ENCODE measurements at places on chromosomes 4 and X.

DNA sequence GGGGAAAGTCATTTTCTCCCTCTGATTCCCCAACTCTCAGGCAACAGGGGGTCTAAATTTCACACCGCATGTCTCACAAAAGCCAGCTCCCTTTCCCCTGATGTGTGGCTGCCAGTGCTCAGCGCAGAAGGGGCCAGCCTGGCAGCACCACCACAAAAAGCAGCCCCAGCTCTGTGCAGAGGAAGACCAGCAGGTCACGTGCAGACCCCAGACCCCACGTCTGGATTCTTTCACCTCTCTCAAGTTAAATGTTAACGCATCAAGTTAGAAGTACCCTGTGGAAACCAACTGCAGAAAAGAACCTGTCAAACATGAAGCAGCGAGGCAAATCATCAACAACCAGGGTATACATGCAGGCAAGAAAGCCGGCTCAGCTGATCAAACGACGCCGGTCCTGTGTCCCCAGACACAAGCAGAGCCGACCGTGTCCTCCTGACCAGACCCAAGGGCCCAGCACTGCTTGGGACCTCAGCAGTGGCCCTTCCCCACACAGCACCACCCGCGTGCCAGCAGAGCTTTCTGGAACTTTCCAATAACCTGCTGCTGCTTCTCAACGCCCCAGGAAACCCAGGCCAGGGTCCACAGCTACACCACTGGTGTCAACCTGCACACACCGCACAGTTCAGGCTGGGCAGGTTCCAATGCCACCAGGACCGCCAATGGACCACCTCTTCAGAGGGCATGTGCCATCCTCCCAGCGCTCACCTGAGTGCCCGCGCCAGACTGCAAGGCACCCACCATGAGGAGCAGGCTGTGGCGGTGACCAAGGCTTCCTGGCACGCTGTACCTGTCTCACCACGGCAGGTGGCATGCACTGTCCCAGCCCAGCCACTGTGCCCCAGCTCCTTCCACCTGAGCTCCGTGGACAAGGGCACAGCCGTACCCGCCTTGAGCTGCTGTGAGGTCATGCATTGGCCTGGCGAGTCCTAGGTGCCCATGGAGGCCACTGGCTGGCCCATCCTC, 4.0 kb downstream of the LRPAP1 start:
- no peak for DNase-seq

- no peak for DNase-seq
Measured at GRCh38 chr4:59180969-59181368, 2019.2 kb upstream of the ADGRL3 start.

DNA sequence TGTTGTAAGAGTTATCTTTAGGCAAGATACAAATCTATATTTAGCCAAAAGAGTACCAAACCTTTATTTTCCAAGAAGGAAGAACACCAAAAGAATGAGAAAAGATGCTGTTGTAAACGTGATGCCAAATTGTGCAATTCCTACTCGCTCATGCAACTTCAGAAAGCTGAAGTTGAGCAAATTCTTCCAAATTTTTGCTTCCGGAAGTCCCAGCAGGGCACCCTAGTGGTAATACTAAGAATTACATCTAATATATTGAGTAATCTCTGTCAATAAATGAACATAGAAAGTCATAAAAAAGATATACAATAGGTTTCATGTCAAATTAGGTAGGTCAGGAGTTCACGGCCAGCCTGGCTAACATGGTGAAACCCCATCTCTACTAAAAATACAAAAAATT, 36.0 kb upstream of the SMARCAD1 start:
- DNase-seq: no peak

DNA sequence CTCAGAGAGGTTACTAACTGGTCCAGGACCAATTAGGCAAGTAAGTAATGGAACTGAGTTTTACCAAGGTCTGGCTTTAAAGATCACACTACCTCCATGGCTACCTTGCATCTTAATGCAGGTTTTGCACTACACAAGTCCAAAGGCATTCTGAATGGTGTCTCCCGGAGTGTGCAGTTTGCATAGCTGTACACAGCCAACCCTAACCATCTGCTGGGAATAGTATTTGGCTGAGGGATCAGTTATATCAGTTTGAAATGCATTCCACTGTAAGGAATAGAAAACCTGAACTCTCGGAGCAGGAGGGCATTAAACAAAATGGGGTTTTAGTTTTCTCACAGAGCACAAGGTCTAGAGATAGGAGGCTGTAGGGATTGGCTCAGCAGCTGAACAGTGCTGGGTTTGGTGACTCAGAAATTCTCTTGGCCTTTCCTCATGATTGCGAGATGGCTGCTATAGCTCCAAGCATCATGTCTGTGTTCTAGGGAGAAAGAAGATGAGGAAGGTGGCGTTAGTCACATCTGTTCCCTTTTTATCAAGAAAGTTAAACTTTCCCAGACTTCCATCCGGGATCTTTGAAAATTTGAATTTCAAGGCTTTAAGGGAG, 177.1 kb downstream of the NHS start:
- DNase-seq: no peak

Measured in SW 1271 (cell line).